ENCODE measurements at places on chromosomes 11 and 22.

DNA sequence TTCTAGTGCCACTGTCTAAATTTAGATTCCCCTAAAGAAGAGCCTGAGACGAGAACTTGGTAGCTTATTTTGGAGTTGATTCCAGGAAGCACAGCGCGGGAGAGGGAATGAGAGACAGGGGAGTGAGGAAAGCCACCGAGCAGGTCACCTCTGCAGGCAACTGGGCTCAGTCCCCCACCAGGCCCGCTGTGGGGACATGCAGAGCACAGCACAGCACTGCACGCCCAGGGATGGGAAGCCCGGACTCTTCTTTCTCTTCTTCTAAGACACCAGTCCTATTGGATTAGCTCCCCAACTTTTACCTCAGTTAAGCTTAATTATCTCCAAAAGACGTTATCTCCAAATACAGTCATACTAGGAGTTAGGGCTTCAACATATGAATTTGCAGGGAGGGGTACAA lies 28.7 kb downstream of the RBX1 start:
- DNase-seq, result no peak

DNA sequence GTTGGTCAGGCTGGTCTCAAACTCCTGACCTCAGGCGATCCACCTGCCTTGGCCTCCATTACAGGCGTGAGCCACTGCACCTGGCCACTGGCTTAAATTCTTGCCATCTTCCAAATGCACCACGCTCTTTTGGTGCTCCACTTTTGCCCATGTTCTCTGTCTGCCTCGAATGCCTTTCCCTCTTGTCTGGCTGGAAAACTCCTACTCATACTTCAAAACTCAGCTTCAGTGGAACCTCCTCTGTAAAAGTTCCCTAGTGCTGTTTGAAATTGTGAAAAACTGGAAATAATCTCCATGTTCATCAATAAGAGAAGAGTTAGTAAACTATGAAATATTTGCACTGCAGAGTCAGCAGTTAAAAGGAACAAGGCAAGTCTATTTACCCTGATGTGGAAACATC lies 11.5 kb downstream of the VWCE start:
- no peak for DNase-seq

- DNase-seq, result no peak
Observed at GRCh38 chr11:35106595-35106994, 32.4 kb upstream of the CD44 start.

DNA sequence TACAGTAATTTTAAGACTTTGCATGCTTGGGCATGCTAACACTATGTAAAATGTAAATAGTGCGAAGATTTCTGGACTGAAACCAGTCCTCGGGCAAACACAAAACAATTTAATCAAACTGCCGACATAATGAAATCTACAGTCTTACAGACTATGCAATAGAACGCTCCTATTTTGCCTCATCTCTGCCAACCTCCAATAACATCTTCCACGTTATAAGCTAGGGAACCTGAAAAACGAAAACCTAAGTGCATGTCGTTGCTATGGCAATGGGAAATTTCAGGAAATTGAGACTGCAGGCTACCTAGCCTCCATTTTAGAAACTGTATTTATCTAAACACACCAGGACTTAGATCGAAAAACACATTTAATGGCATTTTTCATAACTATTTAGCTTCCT lies 1.1 kb downstream of the CSTF3 start:
- DNase-seq, result no peak

- DNase-seq, result no peak
Observed at GRCh38 chr11:132539590-132540368, 992.5 kb downstream of the OPCML start.
